ENCODE measurements at places on chromosomes 6 and 20.

DNA sequence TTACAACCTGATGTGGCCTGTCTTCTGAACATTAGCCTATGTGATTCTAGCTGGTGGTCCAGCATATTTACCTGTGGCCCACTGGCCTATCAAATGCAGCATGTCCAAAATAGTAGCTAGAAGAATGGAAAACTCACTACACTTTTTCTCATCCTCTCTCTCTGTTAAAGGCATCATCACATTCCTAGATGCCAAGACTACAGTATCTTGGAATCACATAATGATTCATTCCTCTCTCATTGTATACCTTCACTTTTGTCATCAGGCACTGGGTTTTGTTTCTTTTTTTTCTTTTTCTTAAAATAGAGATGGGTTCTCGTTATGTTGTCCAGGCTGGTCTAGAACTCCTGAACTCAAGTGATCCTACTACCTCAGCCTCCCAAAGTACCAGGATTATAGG, 45.0 kb downstream of the FAM83B start:
- no peak for DNase-seq

- peak; percentile 39 for DNase-seq
Observed at GRCh38 chr6:90893400-90893799, 306.5 kb upstream of the MAP3K7 start.

GRCh38 chr6:11618533-11618932, 81.0 kb downstream of the TMEM170B start:
- peak; percentile 10 for DNase-seq

DNA sequence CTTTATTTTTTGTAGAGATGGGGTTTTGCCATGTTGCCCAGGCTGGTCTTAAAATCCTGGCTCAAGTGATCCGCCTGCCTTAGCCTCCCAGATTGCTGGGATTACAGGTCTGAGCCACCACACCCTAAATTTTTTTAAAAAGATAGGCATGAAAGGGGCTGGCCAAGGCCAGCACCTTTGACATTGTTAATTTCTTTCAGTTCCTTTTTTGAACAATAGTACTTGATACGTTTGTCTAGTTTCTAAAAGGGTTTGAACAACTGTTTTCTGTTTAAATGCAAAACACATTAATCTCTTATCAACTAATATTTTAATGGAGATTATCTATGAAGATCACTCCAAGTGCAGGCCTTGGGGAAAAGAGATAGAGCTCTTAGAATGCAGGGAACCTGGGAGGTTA, 37.6 kb upstream of the PTPRK start:
- no peak for DNase-seq

- no peak for DNase-seq
Observed at GRCh38 chr20:17748279-17748678, 48.5 kb downstream of the BANF2 start.

DNA sequence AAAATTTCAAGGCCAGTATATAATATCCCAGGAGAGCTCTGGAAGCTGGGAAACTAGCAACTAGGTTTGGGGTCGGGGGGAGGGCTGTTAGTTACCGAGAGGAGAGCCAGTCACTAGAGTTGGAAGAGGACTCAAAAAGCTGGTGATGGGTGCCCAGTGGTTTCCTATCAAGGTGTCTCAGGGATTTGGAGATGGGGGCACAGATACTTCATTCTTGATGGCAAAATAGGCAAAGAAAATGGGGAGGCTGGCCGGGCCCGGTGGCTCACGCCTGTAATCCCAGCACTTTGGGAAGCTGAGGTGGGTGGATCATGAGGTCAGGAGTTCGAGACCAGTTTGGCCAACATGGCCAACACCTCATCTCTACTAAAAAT, 805 bp downstream of the PHF1 start:
- DNase-seq: peak; percentile 30

DNA sequence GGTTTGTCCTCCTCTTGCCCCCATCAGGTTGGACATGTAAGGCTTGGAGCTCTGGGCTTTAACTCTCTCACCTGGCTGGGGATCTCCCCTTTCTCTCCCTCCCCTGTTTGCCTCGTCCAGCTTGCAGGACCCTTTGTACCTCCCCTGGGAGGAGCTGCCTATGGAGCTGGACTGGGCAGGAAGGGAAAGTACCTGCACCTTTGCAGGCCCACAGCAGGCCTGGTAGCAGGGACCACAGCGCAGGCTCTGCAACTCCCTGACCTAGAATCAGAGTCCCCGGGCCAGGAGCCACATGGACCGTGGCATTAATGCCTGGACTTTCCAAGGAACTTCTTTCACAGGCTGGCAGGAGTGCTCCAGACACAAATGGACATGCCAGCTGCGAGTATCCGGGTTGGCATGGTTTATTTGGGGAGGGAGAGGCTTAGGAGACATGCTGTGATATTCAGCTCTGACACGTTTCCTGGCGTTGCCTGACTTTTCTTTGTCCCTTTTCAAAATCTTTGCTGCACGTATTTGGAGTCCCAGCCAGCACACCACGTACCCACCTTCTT, 268.5 kb upstream of the EXOC2 start:
- no peak for DNase-seq

DNA sequence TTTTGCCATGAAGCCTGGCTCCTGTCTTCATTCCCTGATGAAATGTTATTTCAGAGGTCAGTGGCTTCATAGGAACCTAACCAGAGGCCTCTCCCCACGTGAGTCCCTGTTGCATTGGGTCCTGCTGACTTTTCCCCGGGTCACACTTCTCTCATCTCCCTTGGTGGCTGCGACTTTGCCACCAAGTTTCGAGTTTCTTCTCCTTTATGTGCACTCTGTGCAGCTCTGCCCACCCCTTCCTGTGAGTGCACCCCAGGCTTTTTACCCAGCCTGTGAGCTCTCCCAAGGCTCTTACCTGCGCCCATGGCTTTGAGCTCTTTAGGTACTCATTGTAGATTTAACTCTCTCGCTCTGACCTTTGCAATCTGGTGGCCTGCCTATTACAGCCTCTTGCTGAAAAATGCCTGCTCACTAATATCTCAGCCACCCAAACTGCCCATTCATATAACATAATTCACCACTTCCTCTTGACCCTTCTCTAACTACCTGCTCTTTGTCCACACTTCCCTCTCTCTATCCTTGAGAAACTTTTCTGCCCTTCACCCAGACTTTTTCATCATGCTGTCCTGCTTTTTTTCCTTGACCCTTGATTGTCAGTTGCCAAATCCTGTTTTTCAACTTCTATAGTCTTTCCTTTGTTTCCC, 105.9 kb downstream of the SASH1 start:
- DNase-seq: no peak

GRCh38 chr6:34384321-34385153, 7.9 kb downstream of the NUDT3 start:
- no peak for DNase-seq

All from OCI-M1 (cell line).